Activated CD8-positive, alpha-beta memory T cell treated with anti-CD3 and anti-CD28 coated beads for 4 hours (primary cell): ENCODE measurements at places on chromosomes 6 and 20.

GRCh38 chr6:139173172-139173571 lies 38.3 kb downstream of the HECA start:
- DNase-seq, result peak; percentile 5

DNA sequence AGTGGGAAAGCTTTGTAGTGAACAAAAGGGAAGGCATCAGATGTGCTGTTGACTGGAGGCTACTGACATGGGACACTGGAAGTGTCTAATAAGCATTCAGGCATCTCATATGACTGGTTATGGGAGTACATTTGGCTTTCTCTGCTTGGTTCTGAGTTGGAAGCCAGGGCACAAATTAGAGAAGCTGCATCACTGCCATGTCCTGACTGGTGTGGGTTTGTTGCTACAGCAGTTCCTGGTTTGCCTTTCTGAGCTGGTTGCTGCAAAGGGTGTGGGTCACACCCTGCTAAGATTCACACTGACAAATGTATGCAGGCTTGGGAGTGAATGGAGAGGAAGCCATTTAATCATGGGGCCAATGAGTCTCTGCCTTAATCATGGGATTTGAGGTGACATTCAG lies 36.2 kb upstream of the NANP start:
- no peak for DNase-seq

GRCh38 chr6:2129182-2129621 lies 116.2 kb downstream of the GMDS start:
- no peak for DNase-seq

DNA sequence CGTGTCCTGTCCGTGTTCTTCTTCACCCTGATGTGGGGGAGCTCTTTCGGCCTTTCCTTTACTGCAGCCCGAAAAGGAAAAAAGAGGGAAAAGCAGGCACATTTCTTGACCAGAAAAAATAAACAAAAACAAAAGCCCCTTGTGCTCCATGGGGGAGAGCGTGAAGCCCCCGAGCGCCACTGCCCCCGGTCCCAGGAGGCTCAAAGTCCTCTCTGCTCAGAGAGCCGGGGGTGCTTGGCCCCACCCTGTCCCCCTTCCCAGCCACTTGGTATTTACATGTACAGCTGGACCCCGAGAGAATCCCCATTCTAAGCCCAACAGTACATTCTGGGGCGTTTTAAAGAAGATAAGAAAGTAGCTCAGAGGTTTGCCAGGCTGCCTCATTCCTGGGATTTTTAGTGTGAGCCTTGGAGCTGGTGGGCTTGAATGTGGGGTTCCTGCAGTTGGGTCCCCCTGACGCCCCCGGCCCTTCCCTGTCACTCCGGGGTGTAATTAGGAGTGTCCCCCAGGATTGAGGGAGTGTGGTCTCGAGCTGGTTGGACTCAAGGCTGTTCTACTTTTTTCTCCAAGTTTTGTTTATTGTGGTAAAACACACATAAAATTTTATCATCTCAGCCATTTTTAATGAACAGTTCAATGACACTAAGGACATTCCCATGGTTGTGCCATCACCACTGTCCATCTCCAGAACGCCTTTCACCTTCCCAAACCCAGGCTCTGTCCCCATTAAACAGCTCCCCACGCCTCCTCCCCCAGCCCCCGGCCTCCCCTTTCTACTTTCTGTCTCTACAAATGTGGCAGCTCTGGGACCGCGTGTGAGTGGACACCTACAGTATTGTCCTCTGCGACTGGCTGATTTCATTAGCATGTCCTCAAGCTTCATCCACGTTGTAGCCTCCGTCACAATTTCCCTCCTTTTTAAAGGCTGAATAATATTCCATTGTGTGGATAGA lies 55.7 kb upstream of the BHLHE23 start:
- no peak for DNase-seq

DNA sequence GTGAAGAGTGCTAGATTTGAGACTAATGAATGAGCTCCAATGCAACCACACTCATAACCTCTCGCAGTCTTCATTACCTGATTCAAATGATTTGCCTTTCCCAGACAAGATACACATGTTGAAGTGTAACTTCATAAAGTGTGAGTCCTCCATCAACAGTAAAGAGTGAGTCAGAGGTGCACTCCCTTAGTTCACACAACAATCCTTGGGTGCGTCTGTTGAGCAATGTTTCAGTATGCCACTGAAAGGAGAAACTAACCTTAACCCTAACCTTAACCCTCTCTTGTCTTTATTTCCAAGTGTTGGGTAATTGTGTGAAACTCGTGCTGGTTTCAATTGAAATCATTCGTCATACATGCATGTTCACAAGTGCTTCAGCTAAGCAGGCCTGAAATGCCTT lies 21.0 kb upstream of the RIN2 start:
- DNase-seq, result no peak

DNA sequence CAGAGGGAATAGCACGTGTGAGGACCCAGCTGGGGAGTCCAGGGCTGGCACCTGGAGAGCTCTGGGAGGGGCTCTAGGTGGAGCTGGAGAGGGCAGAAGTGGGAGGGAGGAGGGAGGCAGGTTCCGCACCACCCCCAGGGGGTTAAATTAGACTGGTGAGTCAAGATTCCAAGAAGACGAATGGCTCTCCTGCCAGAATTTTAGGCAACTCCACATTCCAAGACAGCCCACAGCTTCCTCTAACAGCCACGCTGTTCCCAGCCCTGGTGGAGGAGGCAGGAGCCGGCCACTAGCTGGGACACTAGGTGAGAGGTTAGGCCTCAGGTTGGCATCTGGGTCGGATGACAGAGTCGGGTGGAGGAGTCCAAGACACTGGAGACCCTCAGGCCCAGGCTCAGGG lies 60.2 kb downstream of the TFAP2C start:
- DNase-seq, result no peak

- no peak for DNase-seq
Observed at GRCh38 chr6:168937054-168937453, 316.6 kb downstream of the THBS2 start.

DNA sequence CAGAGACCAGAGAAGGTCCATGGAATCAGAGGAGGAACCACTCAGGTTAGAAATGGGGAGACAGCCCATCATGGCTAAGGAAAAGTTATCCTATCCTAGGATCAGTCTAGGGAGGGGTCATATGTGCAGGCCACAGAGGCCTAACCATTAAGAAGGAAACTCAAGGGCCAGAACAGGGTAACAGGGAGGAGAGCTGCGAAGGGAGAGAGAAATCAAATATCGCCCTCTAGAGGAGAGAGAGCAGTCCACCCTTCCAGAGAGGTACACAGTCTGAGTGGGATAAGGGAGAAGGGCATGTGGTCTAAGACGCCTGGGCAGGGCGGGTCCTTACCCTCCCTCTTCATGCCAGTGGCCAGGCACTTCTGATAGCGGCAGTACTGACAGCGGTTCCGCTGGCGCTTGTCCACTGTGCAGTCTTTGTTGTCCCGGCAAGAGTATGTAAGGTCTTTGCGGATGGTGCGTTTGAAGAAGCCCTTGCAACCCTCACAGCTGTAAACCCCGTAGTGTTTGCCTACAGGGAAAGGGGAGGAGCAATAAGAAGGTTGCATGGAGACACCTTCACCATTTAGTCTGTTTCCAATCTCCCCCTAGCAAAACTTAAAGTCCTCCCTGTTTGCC lies 2.9 kb downstream of the RXRB start:
- DNase-seq, result no peak

DNA sequence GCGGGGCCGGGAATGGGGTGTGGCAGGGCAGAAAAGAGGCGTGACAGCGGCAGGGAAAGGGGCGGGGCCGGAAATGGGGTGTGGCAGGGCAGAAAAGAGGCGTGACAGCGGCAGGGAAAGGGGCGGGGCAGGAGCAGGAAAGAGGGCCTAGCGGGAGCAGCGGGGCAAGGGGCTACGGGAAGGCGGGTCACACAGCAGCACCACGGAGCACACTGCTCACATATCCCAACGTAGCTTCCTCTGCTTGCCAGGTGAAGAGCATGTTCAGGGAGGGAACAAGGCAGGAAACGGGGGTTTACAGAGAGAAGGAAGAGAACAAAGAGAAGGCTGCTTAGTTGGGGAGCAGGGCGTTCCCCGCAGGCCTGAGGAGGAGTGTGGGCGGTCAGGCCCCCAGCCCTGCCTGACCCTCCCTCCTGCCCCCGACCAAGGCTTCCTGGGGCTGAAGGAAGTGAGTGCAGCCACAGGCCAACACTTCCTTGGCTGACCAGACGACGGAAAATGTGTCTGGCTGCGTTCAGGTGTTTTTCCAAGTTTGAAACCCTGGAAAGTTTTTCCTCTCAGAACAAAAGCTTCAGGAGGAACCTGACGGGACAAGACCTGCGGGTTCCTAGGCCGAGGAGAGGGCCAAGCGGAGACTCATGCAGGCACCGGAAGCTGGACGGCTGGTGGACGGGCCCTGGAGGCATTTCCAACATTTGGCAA lies 13.8 kb downstream of the UCKL1 start:
- no peak for DNase-seq

DNA sequence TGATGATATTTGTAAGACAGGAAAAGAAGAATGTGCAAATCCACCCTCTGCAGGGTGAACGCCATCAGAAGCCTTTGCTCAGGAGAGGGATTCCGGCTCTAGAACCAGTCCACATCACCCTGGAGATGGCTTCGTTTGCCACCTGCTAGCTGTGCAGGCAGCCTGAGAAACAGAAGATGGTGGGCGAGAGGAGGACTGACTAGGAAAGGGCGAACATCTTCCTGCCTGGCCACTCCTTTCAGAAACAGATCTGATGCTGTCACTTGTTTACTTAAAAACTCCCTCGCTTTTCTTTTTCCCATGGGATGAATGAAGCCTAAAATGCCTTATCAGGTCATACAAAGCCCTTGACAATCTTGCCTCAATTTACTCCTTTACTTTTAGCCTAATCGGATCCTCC lies 1.2 kb downstream of the PTPRA start:
- DNase-seq, result no peak

GRCh38 chr20:48921883-48922820 lies 641 bp downstream of the ARFGEF2 start:
- DNase-seq, result no peak

DNA sequence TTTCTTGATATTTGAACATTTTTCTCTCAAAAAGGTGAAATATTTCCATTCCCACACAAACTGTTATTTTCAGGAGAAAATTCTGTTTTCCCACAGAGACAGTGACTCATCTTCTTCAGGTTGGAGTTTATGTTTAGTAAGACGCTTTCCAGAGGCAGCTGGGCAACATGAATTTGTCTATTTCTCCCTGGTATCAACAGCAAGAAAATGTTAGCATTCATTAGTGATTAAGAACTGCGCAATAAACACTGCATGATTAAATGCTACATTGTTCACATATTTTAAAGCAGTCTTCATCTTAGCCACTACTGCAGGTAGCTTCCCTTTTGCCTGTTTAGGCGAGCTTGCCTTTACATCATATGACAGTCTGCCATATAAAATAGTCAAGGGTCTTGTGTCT lies 295.7 kb downstream of the C6orf118 start:
- DNase-seq, result no peak

- DNase-seq, result no peak
Observed at GRCh38 chr20:42484790-42485375, 704.8 kb downstream of the PTPRT start.

DNA sequence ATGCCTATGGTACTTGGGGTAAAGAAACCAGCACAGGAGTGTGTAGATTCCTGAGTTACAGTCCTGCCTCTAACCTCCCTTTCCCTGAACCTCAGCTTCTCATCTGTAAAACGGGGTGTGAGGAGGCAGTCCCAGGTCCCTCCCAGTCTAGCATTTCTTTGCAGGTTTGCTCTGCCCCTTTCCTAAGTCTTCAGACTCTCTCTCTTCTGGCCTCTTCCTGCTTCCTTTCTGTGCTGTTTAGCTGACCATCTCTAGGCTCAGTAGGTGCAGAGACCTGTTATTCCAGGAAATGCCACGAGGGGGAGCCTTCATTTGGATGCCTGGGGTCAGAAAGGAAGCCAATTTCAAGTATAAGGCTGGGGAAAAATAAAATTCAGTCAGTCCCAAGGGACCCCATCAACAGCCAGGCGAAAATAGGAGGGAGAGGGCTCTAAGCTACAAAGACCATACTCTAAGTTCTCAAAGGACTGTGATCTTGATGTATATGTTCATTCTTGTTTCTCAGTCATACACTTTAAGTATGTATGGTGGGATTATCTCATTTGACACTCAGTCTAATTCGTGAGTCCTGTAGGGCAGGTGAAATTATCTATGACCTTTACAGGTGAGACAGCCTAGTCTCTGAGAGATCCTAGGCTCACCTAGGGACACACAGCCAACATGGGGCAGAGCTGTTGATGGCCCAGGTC lies 89.1 kb downstream of the NCR2 start:
- DNase-seq, result peak; percentile 67

GRCh38 chr6:152695372-152696045 lies 2.2 kb upstream of the MYCT1 start:
- DNase-seq, result no peak

- no peak for DNase-seq
Observed at GRCh38 chr6:127199470-127199869, 67.2 kb upstream of the RNF146 start.

GRCh38 chr6:23340271-23340670 lies 770.9 kb downstream of the HDGFL1 start:
- DNase-seq, result no peak

- DNase-seq, result no peak
Observed at GRCh38 chr20:61976263-61976643, 89.4 kb downstream of the TAF4 start.

GRCh38 chr20:30284281-30284905 lies 973.1 kb upstream of the DEFB115 start:
- no peak for DNase-seq

DNA sequence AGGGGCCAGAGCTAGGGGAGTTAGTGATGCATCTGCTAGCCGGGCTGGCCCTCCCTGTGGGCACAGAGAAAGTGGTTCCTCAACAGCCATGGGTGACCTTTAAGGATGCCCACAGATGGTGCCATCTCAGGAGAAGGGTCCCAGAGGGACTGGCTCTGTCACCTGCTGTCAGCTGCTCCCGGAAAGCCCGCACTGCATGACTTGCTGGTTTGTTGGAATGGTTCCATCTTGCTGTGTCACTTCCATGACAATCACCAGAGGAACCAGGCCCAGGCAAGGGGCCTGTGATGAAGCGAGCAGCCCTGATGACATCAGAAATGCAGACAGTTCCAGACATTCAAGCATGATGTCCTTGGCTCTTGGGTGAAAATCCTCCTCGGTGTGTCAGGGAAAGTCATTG lies 125.2 kb downstream of the PHACTR3 start:
- DNase-seq, result no peak
